ENCODE measurements at places on chromosomes 1 and 21. TPM values are rescaled to one million over a fixed set of nuclear protein-coding genes. Genes with fewer than 3 reads are reported as not detected.

DNA sequence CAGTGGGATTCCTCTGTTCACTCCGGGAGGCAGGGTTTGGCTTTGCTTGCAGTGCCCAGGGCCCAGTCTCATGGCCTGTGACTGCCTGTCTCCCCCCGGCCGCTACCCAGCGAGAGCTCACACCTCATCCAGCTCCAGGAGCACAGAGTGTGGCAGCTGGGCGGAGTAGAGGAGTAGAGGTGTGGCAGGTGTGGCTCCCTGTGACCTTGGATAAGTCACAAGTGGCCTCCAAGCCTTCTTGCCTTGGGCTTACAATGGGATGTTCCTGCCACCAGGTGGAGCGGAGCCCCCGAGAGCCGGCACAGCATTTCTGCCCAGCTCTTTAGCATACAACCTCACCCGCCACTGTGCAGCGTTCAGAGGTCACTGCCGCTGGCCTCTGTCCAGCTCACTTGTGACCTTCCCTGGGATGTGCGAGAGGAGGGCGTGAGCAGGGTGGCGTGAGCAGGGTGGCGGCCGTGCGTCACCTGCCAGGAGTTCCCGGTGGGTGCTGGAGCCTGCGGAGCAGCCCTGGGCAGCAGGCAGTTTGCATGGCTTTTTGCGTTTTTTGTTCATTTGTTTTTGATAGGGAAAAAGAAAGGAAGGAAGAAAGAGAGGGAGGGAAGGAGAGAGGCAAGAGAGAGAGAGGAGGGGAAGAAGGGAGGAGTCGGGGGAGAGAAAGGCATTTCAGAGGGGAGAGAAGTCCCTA is 42.4 kb downstream of the CRYAA start:
- no peak for DNase-seq

GRCh38 chr1:15207031-15207828 is 39.8 kb upstream of the FHAD1 start:
- no peak for DNase-seq

- DNase-seq: peak; percentile 64
Measured at GRCh38 chr1:39091845-39092645, 65.9 kb downstream of the NDUFS5 start.

The VPS72 gene
- total RNA-seq: 94.1 TPM

- no peak for DNase-seq
Measured at GRCh38 chr21:38082936-38083485, 166.8 kb upstream of the KCNJ6 start.

- DNase-seq: no peak
Measured at GRCh38 chr1:116759636-116760035, 5.4 kb downstream of the CD2 start.

- DNase-seq: no peak
Measured at GRCh38 chr1:178509414-178510007, 3.4 kb upstream of the TEX35 start.

DNA sequence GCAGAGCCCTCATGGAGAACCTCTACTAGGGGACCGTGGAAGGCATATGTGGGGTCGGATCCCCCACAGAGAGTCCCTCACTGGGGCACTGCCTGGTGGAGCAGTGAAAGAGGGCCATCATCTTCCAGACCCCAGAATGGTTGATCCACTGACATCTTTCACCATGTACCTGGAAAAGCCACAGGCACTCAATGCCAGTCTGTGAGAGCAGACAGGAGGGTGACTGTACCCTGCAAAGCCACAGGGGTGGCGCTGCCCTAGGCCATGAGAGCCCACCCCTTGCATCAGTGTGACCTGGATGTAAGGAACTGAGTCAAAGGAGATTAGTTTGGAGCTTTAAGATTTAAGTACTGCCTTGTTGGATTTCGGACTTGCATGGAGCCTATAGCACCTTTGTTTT is 1276.7 kb upstream of the PRMT6 start:
- DNase-seq: no peak

- DNase-seq: no peak
Measured at GRCh38 chr1:227958617-227959324, 11.0 kb upstream of the WNT9A start.

GRCh38 chr1:230327892-230328284 is 98.2 kb downstream of the PGBD5 start:
- peak; percentile 39 for DNase-seq

DNA sequence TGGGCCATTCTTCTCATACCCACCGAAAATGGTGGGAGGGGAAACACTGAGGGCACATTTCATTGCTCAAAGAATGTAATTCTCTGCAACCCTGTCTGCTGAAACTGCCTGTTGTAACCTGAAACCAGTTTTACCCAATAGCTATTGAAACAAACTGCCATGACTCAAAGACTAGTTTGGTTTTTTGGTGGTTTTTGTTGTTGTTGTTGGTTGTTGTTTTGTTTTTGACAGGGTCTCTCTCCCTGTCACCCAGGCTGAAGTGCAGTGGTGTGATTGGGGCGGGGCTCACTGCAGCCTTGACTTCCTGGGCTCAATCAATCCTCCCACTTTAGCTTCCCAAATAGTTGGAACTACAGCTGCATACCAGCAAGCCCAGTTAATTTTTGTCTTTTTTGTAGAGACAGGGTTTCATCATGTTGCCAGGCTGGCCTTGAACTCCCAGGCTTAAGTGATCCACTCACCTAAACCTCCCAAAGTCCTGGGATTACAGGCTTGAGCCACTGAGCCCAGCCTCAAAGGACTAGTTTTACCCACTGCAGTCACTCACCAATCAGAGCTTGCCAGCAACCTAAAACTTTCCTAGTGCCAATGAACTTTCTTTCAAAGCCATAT is 2.1 kb upstream of the IPP start:
- no peak for DNase-seq

- no peak for DNase-seq
Measured at GRCh38 chr1:180143359-180143758, 11.3 kb upstream of the QSOX1 start.

GRCh38 chr21:37546299-37546908 is 179.8 kb downstream of the DYRK1A start:
- DNase-seq: no peak

GRCh38 chr1:202806845-202807450 is 1.3 kb downstream of the KDM5B start:
- DNase-seq: peak; percentile 45

- no peak for DNase-seq
Measured at GRCh38 chr1:170675865-170676264, 11.9 kb downstream of the PRRX1 start.

DNA sequence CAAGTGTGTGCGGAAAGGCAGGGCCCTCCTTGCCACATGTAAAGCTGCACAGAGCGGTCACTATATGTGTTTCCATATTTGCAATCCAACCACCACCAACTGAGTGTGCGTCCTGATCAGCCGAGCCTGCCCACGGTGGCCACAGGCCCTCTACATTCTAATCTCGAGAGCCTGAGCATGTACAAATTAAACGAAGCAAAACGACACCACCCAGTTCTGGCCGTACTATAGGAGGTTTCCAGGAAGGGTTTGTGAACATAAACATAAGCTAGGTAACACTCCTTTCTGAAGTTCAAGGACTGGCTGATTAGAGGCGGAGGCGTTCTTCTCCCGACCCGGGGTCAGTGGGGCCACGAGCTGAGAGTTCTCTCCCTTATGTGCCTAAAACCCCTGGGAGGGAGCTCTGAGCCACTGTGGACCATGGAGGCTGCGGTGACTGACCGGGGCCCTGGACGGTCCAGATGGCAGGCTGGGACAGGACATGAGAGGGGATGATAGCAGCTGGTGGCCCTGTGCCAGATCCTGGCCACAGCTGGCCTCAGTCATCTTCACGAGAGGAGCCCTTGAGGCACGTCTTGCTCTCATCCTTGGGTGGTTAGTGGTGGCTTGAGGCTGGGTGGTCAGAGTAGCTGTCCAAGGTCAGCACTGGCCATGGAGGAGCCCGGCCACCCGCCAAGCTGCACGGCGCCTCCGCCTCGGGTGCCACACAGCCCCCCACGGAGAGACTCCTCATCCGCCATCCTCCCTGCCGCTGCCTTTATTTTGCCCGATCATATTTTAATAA is 39.1 kb upstream of the TRAPPC10 start:
- DNase-seq: no peak

The NTMT2 gene
- total RNA-seq: not detected

DNA sequence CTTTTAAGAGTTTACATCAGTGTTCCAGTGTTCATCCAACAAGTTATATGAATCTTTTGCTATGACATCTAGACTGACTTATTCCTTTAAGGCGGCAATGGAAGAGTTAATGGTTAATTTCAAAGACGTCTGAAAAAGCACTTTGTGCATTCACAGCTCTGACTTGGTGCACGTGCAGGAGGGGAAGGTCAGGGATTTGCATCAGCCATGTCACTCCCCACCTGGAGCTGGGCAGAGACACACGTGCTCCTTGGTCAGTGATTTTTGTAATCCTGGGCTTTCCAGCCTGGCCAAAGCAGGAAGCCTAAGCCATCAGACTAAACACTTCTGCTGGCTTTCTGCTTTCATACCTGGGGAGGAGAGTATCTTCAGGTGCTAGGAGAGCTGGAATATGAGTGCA is 96.3 kb downstream of the ST3GAL3 start:
- no peak for DNase-seq

DNA sequence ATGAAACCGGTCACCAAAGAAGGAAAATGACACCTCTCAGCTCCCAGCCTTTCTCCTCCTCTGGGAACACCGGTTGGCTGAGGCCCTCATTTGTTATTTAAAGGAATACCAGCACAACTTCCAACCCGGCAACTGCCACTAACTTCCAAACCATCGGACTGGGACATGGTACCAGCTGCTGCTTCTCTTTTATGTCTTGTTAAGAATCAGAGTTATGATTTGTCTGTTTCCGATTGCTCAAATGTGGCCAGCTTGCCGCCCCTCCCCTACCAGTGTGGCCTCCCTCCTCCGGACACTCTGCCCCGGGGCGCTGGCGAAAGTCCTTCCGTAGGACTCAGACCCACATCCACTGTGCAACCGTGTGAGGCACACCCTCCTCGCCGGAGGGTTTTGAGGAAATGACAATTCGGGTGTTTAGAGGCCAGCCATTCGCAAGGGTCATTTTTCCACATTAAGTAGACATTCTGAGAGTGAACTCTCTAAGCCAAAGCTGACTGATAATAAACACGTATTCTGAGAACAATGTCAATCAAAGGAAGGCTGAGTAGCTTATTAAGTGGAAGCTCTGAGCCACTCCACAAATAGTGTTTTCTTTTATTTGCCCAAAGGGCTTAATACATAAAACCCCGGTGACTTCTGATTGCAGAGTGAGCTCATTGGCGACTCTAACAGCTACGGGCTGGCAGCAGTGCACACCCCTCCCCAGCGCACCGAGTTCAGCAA is 5.5 kb downstream of the RIPK4 start:
- DNase-seq: no peak

The KIRREL1 gene
- total RNA-seq: not detected

The PADI2 gene
- 0.10 TPM for total RNA-seq

The PCAT6 gene
- total RNA-seq: 1.8 TPM

DNA sequence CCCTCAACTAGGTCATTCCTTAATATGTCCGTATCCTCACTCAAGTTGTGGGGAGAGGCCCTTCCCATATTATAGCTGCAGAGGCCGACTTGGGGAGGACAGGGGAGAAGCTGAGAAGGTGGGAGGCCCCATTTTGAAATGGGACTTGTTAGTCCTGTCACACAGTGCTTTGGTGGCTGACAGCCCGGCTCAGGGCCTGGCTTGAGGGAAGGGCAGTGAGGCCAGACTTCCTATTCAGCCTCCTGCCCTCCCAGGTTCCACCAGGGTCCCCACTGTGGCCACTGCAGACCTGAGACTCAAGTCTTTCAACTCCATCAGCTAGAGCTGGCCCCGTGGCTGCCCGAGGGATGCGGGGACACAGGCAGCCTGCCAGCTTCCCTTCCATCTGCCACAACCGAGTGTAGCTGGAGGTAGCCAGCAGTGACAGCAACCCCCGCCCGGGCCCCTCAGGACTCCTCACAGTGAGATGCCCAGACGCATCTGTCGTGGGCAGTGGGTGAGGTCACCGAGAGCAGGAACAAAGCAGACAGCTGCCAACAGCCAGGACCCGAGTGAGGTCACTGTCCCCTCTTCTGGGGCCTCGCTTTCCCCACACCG is 36.9 kb downstream of the SIM2 start:
- DNase-seq: no peak

GRCh38 chr1:204499511-204500468 is 5.2 kb upstream of the PIK3C2B start:
- no peak for DNase-seq

The DVL1 gene
- total RNA-seq: 46.6 TPM

DNA sequence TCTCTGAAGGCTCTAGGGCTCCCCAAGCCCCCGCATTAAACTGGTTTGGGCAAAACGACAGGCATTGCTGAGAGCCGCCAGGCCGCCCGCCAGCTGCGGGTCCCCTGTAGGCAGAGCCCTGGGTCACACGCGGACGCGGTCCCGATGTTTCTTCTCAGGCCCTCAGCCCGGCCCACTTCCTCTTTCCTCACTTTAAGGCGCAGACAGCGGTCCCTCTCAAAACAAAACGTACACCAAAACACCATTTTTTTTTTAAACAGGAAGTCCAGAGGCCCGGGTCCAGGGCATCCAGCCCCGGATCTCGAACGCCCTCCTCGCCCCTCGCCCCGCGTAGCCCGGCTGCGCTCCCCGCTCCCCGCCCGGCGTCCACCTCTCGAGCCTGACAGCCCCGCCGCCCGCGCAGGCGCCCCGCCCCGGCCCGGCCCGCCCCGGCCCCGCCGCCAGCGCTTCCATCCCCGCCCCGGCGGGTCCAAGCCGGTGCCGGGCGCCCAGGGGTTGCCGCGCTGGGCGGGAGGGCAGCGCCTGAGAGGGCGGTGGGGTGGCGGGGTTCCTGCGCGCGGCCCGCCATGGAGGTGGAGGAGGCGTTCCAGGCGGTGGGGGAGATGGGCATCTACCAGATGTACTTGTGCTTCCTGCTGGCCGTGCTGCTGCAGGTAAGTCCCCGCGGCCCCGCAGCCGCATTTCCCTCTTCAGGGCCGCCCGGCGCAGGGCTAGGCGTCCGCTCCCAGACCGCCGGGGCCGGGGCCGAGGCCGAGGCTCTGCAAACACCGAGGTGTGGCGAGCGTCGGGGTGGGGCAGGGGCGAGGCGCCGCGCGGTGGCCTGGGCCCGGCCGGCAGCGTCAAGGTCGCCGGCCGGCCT is at the start of gene SLC22A15:
Gene SLC22A15 (plus strand): TSS at position 452 of the 859 bp plus-strand sequence. CDS start 115 bp downstream, at position 567.
- DNase-seq: peak; percentile 61

- no peak for DNase-seq
Measured at GRCh38 chr1:209999005-209999404, 61.0 kb downstream of the SYT14 start.

DNA sequence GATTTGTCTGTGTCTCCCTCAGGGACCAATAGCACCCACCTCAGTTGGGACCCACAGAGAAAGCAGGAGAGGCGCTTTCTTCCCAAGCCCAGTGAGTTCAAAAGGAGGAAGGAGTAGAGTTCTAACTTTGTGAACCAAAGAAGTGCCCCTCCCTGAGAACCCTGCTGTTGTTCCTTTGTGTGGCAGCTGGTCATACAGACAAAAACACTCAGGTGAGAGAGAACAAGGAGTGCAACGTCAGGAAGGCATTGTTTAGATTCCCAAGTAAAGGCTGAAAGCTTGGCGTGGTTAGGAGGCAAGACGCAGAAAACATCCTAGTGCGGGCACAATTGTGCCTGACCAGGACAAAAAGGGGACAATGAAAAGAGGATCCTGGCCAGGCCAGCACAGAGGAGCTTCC is 654.6 kb downstream of the KIF26B start:
- no peak for DNase-seq

DNA sequence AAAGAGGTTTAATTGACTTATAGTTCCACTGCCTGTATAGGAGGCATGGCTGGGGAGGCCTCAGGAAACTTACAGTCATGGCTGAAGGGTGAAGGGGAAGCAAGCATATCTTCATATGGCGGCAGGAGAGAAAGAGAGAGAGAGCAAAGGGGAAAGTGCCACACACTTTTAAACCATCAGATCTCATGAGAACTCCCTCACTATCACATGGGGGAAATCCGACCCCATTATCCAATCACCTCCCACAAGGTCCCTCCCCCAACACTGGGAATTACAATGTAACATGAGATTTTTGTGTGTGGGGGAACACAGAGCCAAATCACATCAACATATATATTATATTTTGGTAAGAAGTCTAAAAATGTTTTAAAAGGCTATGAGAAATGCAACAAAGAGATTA is 27.2 kb downstream of the FABP3 start:
- DNase-seq: no peak

The BMP8B gene
- 0.69 TPM for total RNA-seq
